ENCODE measurements at places on chromosomes 5 and 9.

- no peaks in the 10 kb centered on the region for H3K4me1 ChIP-seq
- DNase-seq = no peak
- no peaks in the 10 kb centered on the region for H3K27me3 ChIP-seq
- no peaks in the 10 kb centered on the region for H3K36me3 ChIP-seq
These were observed 1083.4 kb upstream of the CDH18 start for GRCh38 chr5:21071421-21071820.

- DNase-seq = peak; percentile 43
- no peak overlapping the region for H3K27ac ChIP-seq
- H3K4me3 ChIP-seq = no peak overlapping the region
- H3K4me1 ChIP-seq = no peaks in the 10 kb centered on the region
These were observed 98.8 kb downstream of the LHX2 start for GRCh38 chr9:124110307-124110915.

DNA sequence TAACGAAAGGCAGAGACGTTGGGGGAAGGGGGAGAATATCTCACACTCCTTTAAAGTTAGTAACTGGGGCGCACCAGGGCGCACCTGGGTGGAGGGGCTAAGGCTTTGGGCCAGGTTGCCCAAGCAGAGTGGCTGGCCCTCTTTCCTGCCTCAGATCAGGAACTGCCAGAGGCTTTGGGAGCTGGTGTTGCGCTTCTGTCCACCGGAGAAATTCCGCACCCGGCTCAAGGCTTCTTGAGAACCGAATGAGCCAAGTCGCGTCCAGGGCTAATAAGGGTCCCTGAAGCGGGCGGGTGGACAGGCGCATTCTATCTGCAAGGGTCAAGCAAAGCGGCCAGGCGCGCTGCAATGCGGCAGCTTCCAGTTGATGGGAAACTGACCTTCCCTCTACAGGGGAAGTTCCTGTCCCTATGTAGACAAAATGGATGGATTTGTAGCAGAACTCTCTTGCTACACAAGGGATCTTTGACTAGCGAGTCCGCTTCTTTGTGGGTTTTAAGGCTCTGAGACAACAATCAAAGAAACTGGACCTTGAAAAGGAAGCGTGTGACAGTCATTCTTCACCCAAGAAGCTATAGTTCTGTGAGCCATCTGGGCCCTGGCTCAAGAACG lies 5.5 kb downstream of the PAX5 start:
- DNase-seq = no peak
- H3K36me3 ChIP-seq = no peaks in the 10 kb centered on the region
- peaks cover 100% of the 10 kb centered on the region for H3K27me3 ChIP-seq
- peaks cover 58% of the 10 kb centered on the region for H3K4me1 ChIP-seq
- no peak overlapping the region for H3K4me3 ChIP-seq
- no peak overlapping the region for H3K27ac ChIP-seq

DNA sequence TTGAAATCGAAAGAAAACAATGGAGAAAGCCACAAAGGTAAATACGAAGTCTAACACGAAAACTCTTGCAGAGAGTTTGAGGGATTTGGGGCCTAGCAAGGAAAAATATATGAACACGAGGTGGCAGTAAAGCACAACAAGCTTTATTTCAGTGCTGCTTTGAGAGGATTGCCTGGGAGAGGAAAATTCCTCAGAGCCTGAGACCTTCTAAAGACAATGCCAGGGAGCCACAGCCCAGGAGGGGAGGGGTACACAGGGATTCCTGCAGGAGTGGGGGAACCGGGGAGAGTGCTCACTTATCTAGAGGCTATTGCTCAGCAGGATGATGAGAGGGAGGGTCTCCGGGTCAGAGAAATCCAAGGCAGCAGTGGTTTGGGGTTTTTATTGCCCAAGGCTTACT lies 134.9 kb upstream of the ADCY2 start:
- H3K36me3 ChIP-seq = no peaks in the 10 kb centered on the region
- H3K27ac ChIP-seq = no peak overlapping the region
- no peak overlapping the region for H3K4me3 ChIP-seq
- no peaks in the 10 kb centered on the region for H3K4me1 ChIP-seq
- DNase-seq = no peak
- H3K27me3 ChIP-seq = no peaks in the 10 kb centered on the region

GRCh38 chr5:99449786-99450185 lies 521.0 kb upstream of the CHD1 start:
- no peaks in the 10 kb centered on the region for H3K4me1 ChIP-seq
- no peaks in the 10 kb centered on the region for H3K27me3 ChIP-seq
- H3K36me3 ChIP-seq = no peaks in the 10 kb centered on the region
- DNase-seq = no peak
- H3K27ac ChIP-seq = no peak overlapping the region
- H3K4me3 ChIP-seq = no peak overlapping the region

DNA sequence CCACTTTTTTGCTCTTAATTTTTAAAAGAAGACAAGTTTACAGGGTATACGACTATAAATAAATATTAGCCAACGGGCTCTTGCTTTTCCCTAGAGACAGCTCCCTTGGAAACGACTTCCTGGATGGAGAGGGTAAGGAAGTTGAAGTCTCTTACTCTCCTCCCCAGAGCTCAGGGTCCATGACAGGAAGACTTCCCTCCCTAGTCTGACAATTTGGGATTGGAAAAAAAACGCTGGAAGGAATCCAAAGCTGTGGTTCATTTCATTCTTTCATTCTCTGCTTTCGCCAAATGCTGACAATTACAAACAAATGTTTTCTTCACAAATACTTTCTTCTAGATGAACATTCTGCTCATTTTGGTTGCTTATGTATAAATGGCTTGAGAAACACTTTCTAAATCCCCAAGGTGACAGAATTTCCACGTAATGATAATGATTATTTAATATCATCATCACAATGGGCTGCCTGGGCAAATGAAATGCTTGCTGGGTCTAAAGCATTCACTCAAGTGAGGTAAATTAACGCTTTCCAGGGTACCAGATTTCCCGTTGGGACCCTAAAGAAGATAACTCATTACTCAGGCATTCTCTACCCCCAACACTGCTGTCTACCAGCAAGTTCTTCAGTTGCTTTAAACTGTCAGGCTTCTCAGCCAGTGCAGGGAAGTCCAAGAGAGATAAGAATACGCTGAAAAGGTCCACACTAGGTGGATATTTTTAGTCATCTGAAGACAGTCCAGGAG lies 139.8 kb upstream of the SLC30A5 start:
- H3K4me1 ChIP-seq = peaks cover 46% of the 10 kb centered on the region
- no peaks in the 10 kb centered on the region for H3K27me3 ChIP-seq
- no peak overlapping the region for H3K4me3 ChIP-seq
- H3K36me3 ChIP-seq = no peaks in the 10 kb centered on the region
- peak overlapping the region; percentile 13 for H3K27ac ChIP-seq

DNA sequence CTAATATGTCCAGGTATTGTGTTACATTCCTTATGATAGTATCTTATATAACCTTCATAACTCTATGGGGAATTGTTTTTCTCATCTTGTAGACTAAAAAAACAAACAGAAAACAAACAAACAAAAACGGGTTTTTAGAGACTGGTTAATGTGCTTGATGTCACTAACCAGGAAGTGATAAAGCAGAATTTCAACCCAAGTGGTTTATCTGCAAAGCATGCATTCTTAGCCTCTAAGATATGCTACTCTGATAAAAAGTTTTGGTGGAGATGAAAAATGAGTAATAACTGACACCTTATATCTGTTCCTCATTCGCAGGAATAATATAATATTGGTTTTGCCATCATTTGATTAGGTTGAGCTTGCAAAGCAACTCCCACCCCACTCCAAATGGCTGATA lies 53.4 kb downstream of the PUM3 start:
- peaks cover 2% of the 10 kb centered on the region for H3K4me1 ChIP-seq
- no peak overlapping the region for H3K4me3 ChIP-seq
- no peak overlapping the region for H3K27ac ChIP-seq
- H3K27me3 ChIP-seq = no peaks in the 10 kb centered on the region
- DNase-seq = no peak

- H3K4me3 ChIP-seq = no peak overlapping the region
- peaks cover 4% of the 10 kb centered on the region for H3K36me3 ChIP-seq
- H3K27ac ChIP-seq = no peak overlapping the region
- DNase-seq = no peak
- H3K27me3 ChIP-seq = no peaks in the 10 kb centered on the region
- H3K4me1 ChIP-seq = peaks cover 33% of the 10 kb centered on the region
These were observed 18.7 kb downstream of the XRCC4 start for GRCh38 chr5:83095957-83096539.
